Thoracic aorta (tissue), 2 donors: ENCODE measurements at places on chromosomes 1 and 21.

DNA sequence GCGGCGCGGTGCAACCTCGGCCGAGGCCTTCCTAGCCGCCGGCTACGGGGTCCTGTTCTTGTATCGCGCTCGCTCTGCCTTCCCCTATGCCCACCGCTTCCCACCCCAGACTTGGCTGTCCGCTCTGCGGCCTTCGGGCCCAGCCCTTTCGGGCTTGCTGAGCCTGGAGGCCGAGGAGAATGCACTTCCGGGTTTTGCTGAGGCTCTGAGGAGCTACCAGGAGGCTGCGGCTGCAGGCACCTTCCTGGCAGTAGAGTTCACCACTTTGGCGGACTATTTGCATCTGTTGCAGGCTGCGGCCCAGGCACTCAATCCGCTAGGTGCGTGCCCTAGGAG, 379 bp downstream of the PPCS start:
- no peak for DNase-seq

DNA sequence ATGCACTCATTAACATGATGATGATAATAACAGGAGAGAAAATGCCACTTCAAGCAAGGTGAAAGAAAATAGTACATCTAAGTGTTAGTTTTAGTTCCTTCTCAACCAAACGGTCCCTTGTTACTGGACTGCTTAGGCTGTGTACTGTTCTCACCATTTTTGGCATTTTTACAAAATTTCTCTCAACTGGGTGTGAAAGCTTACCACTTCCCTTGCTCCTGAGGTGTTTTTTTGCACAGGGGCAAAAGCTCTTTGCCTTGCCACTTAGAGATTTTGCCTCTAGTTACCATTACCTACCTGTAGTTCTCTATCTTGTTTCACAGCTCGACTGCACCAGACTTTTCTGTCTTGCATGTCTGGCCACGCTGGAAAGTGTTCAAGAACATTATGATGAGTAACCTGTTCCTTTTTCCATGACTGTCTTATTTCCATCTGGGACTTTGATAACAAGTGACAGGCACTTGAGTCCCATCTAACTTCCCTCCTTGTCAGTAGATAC, 10.7 kb downstream of the NEK7 start:
- DNase-seq, result no peak

DNA sequence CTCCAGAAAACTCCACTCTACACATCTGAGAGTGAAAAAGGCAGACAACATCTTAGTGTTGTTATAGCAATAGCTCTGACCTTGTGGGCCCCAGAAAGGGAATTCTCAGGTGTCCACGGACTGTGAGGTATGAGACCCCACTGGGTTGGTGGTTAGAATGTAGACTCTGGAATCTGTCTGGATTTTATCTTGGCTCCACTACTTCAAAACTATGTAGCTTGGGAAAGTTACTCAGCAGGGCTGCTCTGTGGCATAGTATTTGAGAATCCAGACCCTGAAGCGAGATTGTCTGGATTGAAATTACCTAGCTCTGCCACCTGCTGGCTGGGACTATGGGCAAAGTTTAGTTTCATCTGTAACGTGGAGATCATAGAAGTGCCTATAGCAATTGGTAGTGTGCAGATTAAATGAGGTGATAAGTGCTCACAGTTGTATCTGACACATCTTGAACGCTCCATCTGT, 25.8 kb downstream of the PRDM2 start:
- no peak for DNase-seq

DNA sequence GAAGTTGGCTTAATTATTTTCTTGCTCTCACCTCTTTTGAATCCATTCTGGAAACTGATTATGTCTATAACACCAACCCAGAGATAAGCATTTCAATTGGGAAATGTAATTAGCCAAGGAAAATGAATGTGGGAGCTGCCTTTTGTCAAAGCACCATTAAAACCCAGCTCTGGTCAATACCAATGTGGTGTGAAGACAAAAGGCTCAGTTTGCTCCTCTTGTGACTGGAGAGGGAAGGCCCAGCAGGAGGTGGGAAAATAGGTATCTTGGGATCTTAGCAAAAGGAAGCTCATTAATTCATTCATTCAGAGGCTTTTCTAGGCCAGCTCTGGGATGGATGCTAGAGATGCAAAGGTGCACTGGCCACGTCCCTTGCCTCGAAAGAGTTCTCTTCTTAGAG, 75.0 kb upstream of the SELENON start:
- DNase-seq, result no peak

- DNase-seq, result no peak
Observed at GRCh38 chr21:34596561-34597271, 18.2 kb downstream of the RCAN1 start.

DNA sequence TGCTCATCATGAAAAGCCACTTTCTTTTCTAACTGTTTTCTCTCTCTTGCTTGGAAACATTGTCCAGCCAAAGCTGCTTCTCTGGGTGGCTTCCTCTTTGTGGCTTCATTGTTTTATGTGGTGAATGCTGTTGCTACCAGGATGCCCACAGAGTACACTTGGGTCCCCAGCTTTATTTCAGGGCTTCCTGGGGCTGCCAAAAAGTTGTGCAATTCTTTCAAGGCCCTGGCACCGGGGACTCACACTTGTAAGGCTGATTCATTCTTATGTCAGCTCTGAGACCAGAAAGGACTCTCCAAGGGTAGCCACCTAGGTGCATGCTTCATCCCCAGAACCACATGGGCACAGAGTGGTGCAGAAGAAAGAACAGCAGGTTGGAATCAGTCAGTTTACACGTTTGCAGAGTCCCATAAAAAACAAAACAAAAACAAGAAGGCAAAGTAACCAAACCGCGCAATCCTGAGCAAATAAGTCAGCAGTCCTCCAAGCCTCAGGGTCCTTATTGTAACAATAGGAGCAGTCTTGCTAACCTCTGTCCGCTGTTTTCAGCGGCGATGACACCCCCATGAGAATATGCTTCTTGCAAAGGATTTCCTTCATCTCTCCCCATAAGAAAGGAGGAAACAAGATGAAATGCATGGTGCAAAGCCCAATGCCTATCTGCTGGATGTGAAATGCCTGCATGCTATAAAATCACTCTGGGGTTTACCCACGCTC, 89.9 kb upstream of the SSX2IP start:
- DNase-seq, result no peak

- DNase-seq, result no peak
Observed at GRCh38 chr1:203268901-203269653, 36.2 kb upstream of the BTG2 start.

DNA sequence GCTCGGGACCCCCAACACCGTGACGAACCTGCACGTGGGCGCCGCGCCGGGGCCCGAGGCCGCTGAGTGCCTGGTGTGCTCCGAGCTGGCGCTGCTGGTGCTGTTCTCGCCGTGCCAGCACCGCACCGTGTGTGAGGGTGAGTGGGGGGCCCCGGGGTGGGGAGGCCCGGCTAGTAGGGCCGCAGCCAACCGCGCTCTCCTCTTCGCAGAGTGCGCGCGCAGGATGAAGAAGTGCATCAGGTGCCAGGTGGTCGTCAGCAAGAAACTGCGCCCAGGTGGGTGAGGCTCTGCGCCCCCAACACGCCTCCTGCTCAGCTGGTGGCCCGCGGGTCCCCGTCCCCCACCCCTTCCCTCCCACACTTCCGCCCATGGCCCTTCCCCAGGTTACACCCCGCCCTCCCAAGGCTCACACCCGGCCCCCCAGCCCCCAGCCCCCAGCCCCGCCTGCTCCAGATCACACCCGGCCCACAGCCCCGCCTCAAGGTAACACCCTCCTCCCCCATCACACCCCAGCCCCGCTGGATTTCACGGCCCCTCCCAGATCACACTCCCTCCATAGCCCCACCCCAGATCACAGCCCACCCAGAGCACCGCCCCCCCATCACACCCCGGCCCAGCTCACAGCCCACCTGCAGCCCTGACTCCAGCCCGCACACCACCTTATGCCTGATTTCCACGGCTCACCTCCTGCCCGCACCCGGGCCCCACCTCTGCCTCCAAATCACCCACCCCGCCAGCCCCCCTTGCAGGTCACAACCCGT, 2.4 kb upstream of the MMP23B start:
- DNase-seq, result no peak

DNA sequence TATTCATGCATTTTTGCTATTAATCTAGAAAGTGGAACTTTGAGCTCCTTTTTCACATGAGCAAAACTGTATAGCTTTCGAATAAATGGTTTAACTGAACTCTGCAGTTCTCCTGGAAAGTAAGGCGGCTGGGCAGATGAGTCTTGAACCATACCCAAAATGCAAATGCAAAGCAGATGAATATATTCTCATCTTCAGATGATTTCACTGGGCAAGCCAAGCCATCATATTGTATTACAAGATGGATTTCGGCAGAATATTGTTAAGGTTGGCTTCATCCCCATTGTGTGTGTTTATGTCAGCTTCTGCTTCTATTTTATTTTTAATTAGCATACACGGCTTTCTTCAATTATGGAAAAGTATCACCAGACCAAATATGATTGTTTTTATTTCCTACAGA, 209.6 kb downstream of the GREM2 start:
- DNase-seq, result no peak

DNA sequence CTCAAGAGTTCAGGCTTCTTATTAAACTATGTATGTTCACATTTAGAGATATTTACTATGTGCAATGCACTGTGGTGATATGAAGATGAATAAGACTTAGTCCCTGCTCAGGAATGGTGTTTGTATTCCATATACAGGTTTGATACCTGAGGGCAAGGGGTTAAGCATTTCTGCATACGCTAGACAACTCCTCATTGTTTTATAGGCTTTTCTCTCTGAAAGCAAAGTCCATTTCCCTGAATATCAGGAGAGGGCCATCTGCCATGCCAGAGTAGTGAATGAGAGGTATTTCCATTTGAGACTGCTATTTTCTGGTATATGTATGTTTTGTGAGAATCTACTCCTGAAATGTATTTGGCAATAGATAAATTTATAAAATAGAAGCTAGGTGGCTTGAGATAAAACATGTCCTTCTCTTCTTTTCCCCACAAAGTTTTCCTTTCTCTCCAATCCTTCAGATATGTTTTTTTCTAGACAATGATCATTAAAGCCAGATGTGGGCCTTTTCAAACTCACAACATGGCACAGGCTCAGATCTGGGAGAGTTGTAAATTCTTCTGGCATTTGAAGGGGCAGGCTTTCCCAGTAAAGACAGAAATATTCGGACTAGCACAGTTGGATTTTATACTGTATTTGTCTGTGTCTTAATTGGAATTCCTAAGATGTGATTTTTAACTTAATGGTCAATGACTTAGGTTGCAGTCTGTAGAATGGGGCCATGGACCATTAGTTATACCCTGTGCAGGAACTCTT, 73.3 kb upstream of the WDR26 start:
- DNase-seq, result no peak

GRCh38 chr1:13607002-13607401, 23.4 kb downstream of the PDPN start:
- no peak for DNase-seq

GRCh38 chr1:29683472-29683871, 447.1 kb downstream of the PTPRU start:
- DNase-seq, result no peak

DNA sequence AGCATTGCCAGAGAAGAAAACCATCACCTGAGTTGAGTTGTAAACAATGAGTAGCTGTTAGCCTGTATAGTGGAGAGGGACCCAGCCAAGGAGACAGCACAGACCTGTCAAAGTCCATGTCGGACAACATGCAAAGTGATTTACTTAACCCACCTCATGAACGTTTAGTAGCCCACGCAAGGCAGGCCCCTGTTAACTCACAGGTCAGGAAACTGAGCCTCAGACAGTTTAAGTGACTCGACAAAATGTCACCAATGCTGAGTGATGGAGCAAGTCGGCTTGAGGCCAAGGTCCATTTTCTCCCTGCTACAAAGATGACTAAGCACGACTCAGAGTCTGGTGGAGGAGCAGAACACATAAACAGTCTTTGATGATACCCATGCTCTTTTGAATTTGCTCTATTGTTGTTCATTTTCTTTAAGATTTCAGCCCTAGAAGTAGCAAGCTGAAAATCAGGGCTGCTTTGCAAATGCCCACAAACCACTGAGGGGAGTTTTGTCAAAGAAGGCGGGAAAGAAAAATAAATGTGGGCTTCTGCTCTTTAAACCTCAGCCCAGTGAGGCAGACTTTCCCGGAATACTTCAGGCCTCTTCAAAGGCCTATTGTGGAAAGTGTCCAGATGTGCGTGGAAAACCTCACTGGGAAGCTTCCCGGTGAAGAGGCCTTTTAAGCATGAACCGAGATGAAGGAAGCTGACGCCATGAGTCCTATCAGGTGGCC, 83.8 kb upstream of the HOOK1 start:
- DNase-seq, result peak; percentile 80
